Activated T-helper 2 cell treated with anti-CD3 and anti-CD28 coated beads, Interferon-gamma antibody, Interleukin-2, Interleukin-4, amounts not matched to agents 10 μg/mL and 5 μg/mL and 100 μg/mL, durations not matched to agents 14 hours and 24 hours and 36 hours (primary cell): ENCODE measurements at places on chromosomes 1 and 21.

GRCh38 chr1:43987159-43987902 is 4.1 kb upstream of the CCDC24 start:
- H3K36me3 ChIP-seq = peaks cover 19% of the 10 kb centered on the region
- no peak for DNase-seq
- no peaks in the 10 kb centered on the region for H3K27me3 ChIP-seq
- H3K27ac ChIP-seq = no peak overlapping the region
- H3K4me3 ChIP-seq = no peak overlapping the region

DNA sequence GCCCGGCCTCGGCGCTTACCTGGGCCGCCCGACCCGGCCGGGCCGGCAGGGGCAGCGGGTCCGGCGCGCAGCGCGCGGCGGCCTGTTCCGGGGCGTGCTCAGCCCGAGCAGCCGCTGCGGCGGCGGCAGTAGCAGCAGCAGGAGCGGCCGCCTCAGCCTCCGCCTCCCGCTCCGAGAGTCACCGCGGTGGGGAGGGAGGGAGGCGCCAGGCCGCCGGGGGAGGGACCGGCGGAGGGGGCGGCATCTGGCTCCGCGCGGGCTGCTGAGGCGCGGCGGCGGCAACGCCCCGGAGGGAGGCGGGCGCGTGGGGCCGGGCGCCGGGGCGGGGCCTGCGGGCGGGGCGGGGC is at the start of gene CTNNBIP1:
Gene CTNNBIP1 (minus strand): TSS at position 194 of the 347 bp plus-strand sequence. CDS start 38,205 bp downstream, outside the sequence.
- no peak for DNase-seq
- H3K27me3 ChIP-seq = peaks cover 3% of the 10 kb centered on the region
- no peaks in the 10 kb centered on the region for H3K36me3 ChIP-seq
- H3K4me1 ChIP-seq = peaks cover 31% of the 10 kb centered on the region
- peak within 1 kb of the TSS; percentile 98 for H3K27ac ChIP-seq

DNA sequence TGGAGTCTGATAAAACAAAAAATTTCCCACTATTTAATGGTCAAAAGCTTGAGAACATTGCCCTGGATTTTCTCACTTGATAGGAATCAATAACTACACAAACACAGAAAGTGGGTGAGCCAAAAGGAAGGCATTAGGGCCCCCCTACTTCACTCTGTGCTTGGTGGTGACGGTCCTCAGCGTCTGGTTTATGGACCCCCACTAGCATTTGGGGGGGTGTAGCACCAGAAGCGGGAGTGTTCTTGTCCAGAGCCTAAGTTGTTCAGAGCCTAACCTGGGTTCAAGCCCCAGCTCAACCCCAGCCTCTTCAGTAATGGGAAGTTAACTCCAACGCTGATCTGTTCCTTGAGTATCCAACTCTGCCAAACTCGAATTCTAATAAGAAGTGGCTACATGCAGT is 33.1 kb downstream of the STPG1 start:
- H3K4me3 ChIP-seq = no peak overlapping the region
- peaks cover 13% of the 10 kb centered on the region for H3K4me1 ChIP-seq
- peaks cover 6% of the 10 kb centered on the region for H3K36me3 ChIP-seq
- DNase-seq = no peak
- no peaks in the 10 kb centered on the region for H3K27me3 ChIP-seq

DNA sequence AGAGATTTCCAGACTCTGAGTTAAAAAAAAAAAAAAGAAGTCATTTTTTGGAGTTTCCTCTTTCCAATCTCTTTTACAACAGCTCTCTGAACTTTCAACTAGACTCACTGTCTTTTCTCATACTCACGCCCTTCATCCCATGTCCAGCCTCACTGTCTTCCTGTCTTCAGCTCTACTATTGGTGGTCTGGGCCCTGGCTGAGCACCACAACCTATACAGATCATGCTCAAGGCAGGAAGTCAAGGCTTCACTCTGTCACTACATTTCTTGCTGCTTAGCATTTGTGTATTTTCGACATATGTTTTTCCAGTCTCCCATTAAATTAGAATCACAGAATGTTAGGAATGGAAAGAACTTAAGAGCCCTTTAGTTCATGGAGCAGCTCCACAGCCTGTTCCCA is 106.4 kb upstream of the PPP2R5A start:
- no peaks in the 10 kb centered on the region for H3K27me3 ChIP-seq
- H3K4me3 ChIP-seq = no peak overlapping the region
- no peaks in the 10 kb centered on the region for H3K36me3 ChIP-seq

GRCh38 chr1:235997931-235998330 is 67.0 kb downstream of the NID1 start:
- H3K4me1 ChIP-seq = peaks cover 43% of the 10 kb centered on the region
- no peak for DNase-seq
- no peaks in the 10 kb centered on the region for H3K27me3 ChIP-seq
- peak overlapping the region; percentile 96 for H3K27ac ChIP-seq
- no peak overlapping the region for H3K4me3 ChIP-seq
- H3K36me3 ChIP-seq = peaks cover 5% of the 10 kb centered on the region

DNA sequence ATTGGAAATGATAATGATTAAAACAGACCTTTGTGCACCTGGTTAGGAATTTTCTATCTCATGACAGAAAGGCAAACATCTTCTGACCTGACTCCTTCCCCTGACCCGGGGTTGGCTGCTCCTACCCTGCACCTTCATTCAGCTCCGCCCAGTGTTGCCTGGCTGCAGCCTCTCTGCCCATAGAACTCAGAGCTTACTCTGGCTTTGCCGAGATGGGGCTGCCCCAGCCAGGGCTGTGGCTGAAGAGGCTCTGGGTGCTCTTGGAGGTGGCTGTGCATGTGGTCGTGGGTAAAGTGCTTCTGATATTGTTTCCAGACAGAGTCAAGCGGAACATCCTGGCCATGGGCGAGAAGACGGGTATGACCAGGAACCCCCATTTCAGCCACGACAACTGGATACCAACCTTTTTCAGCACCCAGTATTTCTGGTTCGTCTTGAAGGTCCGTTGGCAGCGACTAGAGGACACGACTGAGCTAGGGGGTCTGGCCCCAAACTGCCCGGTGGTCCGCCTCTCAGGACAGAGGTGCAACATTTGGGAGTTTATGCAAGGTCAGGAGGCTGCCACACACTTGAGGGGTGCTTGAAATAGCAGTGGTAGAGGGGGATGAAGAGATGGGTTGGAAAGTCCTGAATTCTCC is at the start of gene DIO1:
Gene DIO1 (plus strand): TSS at position 189 of the 638 bp plus-strand sequence. CDS start 24 bp downstream, at position 213.
- DNase-seq = no peak
- H3K4me3 ChIP-seq = no peak within 1 kb of the TSS
- no peaks in the 10 kb centered on the region for H3K27me3 ChIP-seq
- no peak within 1 kb of the TSS for H3K27ac ChIP-seq

GRCh38 chr1:101198842-101199636 is 37.8 kb upstream of the S1PR1 start:
- peaks cover 27% of the 10 kb centered on the region for H3K36me3 ChIP-seq
- peak overlapping the region; percentile 7 for H3K4me3 ChIP-seq
- H3K4me1 ChIP-seq = peaks cover 40% of the 10 kb centered on the region
